ENCODE measurements at places on chromosomes 11 and 22.

DNA sequence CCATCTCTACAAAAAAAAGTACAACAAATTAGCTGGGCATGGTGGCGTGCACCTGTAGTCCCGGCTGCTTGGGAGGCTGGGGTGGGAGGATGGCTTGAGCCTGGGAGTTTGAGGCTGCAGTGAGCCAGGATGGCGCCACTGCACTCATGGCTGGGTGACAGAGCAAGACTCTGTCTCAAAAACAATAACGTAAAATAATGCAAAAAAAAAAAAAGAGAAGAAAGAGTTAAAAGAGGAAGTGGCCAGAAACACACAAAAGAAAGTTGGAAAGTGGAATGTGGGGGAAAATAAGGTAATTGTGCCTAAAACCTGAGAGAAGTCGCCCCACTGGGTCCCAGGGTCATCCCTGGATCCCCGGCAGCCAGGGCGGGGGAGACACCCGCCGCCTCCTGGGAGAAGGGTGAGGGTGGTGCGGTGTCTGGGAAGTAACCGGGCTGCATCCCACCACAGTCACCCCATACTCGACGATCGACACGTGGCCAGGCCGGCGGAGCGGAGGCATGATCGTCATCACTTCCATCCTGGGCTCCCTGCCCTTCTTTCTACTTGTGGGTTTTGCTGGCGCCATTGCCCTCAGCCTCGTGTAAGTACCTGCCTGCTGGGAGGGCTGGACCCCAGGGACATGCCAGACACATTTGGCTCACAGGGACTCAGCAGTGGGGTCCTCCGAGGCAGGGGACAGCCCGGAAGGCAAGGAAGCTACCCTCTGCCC, 8.1 kb downstream of the UPK3A start:
- no peak for DNase-seq

DNA sequence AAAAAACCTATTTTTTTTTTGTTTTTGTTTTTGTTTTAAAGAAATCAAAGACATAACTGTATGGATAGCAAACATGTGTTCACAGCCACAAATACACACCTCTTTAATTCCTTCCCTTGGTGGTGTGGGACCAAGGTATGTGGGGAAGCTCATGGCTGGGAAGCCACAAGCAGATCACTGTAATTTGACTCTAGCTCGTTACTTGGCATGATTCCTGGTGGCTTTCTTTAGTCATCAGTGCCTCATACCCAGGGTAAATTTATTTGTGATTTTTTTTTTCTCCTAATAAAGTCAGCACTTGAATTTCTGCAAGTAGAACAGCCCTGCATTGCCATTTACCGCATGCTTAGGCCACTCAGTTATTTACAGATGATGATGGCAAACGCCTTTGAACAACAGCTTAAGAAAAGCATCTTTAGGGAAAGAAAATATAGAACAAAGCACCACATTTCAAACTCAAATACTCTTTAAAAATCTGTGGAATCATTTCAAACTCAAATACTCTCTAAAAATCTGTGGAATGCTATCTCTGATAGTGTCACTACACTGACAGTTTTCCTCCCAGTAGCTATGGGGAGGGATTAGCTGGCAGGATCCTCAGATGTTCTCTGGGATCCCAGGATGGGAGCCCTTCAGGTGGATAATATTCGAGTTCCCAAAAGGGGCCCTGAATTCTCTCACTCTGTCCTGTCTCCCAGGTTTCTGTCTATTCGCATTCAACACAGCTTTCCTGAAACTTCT, 687.2 kb downstream of the OPCML start:
- DNase-seq, result no peak

GRCh38 chr11:1202776-1203504, 19.9 kb upstream of the MUC5B start:
- DNase-seq, result peak; percentile 20

DNA sequence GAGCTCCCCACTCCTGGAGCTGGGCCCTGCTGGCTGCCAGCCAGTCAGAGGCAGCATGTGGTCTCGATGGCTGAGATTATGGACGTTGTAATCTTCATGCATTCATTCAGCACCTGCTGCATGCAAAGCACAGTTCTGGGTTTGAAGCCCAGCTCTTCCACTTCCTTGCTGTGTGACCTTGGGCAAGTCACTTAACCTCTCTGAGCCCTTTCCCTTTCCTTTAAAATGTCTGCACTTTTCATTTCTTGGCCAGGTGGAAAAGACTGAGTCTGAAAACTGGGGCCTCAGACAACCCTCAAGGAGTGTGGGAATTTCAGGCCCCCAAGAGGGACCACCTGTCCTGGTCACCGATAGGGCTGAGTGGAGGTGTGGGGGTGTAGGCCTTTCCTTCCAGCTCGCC, 24.6 kb upstream of the MYEOV start:
- DNase-seq, result no peak

GRCh38 chr11:8017071-8017470, 29.9 kb downstream of the EIF3F start:
- no peak for DNase-seq

DNA sequence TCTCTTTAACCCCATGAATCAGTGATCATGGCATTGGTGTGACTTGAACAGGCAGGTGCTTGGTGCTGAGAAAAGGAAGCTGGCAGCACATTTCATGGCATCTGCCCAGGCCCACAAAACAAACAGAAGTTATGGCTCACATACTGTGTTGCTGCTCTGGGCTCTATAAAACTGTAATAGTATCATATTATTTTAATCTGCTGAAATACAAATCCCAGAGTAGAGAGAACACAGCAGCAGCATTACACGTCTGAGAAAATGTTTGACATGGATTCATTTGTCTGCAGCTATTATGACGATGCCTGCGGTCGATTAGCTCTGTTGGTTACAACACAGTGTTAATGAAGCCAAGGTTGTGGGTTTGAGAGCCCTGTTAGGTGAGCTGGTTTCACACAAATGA, 80.8 kb downstream of the ALX4 start:
- DNase-seq, result no peak

- no peak for DNase-seq
Observed at GRCh38 chr11:118202599-118203422, 22.0 kb downstream of the JAML start.

GRCh38 chr11:105986554-105986953, 35.5 kb downstream of the MSANTD4 start:
- no peak for DNase-seq

DNA sequence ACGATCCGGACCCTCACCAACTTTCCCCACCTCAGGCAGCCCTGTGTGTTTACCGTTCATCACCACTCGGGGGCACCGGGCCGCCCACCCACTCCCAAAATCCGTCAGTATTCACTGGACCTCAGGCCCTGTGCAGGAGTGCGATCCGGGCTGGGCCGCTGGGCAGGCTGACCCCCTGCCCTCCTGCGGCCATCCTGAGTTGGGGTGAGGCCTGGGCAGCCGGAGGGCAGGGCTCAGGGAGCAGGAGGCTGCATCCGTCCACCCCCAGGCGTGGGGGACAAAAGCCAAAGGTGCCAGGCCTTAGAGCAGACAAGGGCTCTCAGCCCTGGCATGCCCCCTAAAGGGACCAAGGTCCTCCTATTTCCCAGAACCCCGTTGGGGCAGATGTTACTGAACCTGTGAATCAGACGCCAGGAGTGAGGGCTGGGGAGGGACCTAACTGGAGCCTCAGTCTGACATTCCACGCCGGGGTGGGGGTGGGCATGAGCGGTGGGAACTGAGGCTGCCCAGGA, 16.8 kb upstream of the TMEM191C start:
- DNase-seq, result no peak

DNA sequence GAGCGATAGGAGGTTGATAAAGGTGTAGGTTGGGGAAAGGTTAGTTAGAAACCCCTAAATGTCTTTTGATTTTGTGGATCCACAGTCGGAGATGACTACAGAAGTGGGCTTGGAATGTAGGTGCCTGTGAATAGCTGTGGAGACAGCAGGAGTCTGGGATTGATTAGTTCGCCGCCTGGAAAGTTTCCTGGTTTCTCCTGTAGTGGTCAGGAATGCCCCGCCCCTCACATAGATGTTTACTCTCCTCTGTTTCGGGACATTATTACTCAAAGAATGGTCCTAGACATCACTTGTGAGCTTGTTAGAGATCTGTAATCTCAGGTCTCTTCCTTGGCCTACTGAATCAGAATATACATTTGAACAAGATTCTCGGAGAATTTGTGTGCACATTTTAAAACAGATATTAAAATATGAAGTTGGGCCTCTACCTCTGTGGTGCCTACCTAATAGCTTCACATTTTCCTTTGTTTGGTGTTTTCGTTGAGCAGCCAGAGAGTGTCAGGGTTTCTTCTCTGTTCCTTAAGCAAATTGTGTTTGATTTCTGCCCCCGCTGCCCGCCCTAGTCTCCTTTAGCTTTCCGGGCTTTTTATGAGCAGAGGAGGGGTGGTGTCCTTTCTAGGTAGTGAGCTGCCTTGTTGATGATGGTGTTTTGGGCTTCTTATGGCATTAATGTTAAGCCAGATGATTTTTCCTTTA, 89.4 kb downstream of the PPP6R3 start:
- DNase-seq, result no peak

GRCh38 chr11:29773656-29774264, 243.1 kb downstream of the KCNA4 start:
- DNase-seq, result no peak

DNA sequence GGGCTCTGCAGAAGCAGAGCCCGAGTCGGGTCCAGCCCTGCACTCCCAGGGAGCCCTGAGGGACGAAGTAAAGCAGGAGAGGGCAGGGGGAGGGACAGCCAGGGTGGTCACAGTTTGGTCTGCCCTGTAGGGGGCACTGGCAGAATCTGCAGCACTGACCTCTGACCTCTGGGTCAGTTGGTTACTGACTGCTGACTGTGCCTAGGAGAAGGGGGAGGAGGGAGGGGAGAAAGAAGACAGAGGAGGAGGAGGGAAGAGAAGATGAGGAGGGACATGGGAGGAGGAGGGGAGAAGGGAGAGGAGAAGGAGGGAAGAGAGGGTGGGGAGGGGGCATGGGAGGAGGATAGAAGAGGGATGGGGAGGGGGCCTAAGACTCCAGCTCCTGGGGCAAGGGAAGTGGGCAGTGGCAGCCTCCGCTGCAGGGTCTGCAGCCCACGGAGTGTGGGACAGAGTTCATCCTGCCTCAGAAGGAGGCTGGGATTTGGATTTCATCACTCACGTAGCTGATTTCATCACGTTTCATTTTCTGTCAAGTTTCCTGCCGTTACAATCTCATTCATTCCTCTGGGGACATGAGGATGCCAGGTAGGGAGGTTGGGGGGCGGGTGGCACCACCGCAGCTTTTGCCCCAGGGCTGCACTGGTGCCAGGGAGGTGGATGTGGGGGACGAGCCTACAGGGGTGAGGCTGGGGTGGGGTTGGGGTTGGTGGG, 55.2 kb downstream of the FLRT1 start:
- DNase-seq, result no peak

DNA sequence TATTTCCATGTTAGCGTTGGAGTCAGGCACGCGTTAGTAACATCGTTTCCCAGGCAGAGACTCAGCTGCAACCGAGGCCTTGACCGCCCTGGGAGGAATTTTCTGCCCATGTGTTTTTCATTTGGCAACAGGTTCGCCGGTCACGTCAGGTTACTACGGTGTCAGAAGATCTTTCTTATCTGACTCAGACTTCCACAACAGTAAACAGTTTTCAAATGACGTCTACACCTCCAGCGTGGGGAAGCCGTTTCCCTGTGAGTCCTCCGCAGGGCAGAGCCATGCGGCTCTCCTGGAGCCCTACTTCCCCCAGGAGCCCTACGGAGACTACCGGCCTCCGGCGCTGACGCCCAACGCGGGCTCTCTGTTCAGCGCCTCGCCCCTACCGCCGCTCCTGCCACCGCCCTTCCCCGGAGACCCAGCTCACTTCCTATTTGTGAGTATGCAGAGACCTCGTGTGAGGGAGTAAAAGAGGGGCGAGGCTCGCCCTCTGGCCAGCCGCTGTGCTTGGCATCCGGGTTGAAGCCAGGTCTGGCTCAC, 14.3 kb upstream of the POU2AF3 start:
- DNase-seq, result no peak

DNA sequence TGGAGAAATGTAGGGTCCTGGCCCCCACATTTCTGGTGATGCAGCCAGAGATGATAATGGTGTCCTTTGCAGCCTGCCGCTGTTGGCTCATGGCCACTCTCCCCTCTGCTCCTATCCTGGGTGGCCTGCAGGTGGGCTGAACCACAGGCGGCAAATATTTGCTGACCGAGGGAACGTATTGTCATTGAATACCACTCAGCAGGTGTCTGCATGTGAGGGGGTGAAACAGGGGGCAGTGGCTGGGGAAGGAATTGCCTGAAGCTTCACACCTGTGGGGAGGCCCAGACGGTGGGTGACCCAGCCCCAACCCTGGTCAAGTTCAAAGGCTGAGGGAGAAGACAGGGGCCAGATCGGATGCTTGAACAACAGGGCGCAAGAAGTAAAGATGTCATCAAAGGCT, 73.3 kb upstream of the WNT11 start:
- no peak for DNase-seq

- DNase-seq, result no peak
Observed at GRCh38 chr11:125452125-125452470, 44.0 kb downstream of the FEZ1 start.

DNA sequence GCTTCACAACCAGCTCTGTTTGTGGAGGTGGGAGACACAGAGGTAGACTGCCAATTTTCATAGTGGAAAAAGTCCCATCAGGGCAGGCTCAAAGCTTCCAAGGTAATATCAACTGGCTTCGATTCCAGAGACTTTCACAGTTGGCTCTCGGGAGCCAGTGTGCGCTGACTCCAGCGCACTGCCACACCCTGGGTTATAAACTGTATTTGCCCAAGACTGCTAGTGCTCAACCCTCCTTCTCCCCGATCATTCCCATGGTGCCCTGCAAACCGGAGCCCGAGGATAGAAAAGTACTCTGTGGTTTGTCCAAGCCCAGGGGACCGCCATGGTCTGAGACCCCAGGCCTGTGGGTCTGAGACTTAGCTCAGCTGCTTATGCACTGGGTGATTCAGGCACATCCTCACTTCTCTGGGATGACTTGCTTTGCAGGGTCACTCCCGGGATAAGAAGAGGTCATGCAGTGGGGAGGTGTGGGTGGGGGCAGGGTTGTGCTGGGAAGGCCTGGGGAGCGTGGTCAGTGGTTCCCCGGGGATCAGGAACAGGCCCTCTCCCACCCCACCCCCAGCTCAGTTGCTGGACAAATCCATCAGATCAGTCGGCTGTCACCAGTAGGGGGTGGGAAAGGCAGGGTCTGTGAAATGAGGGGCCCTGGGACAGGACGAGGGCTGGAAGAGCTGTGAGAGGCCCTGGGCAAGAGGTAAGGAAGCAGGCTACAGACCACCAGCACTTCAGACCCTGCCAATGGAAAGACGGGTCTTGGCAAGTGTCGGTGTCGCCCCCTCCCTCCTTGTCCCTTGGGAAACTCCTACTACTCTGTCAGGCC, 26.7 kb upstream of the PICK1 start:
- DNase-seq, result no peak

GRCh38 chr22:50567721-50568252, 5.1 kb upstream of the SYCE3 start:
- DNase-seq, result no peak

- DNase-seq, result no peak
Observed at GRCh38 chr22:40289991-40290459, 56.3 kb upstream of the ADSL start.

DNA sequence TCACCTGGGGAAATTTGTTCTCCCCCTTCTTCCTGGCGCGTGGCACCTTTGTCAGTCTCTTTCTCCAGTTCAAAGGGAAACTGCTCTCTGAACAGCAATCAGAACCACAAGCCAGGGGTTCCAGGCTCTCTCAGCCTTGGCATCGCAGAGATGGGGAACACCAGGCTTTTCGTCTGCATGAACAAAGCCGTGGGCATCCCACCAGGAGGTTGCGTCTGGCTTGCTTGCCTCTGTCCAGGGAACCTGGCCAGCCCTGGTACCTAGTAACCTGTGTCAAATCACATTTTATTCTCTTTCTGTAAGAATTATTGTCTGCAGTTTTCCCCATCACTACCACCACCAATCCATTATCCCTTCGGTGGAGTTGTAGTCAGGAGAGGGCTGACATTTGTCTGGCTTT, 107.0 kb downstream of the WNT7B start:
- no peak for DNase-seq
